ENCODE measurements at places on chromosomes 7 and 10.

GRCh38 chr10:131082991-131083481 lies 228.5 kb downstream of the TCERG1L start:
- no peak for DNase-seq

DNA sequence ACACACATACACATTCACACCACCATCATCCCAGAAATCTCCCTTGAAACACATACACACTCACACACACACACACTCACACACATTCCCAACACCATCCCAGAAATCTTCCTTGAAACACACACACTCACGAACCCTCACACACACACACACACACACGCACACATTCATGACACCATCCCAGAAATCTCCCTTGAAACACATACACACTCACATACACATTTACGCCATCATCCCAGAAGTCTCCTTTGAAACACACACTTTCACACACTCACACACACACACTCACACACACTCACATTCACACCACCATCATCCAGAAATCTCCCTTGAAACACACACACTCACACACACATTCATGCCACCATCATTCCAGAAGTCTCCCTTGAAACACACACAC lies 360 bp upstream of the OPN4 start:
- DNase-seq, result no peak

DNA sequence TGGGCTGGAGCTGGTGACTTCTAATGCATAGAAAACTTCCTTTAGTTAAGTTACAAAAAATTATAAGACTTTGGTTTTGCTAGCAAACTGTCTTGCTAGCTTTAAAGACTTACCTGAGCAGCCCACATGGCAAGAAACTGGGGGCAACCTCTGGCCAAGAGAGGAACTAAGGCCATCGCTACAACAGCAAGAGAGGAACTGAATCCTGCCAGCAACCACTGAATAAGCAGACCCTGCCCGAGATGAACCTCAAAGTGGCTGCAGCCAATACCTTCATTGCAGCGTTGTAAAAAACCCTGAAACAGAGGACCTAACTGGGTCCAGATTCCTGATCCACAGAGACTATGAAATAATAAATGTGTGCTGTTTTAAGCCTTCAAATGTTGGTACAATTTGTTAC lies 54.6 kb upstream of the STARD3NL start:
- DNase-seq, result no peak

- DNase-seq, result no peak
Measured at GRCh38 chr10:78462176-78462575, 428.5 kb downstream of the RPS24 start.

GRCh38 chr7:39304668-39305405 lies 261.4 kb upstream of the YAE1 start:
- DNase-seq, result no peak

DNA sequence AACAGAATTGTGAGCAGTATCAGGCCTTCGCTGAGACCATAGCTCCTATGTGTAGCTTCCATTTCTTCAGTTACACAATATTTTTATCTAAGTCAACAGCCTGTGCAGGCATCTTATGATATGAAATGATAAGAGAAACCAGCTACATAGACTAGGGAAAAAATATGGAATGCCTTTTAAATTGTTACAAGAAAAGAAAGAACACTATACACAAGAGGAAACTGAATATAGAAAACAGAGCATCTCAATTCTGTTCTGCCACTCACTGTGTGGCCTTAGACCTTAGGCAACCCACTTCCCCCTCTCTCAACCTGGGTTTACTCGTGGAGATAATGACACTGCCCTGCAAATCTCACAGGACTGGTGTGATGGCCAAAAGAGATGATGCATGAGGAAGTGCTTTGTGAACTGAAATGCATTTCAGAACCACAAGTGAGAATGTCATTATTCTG lies 132.9 kb downstream of the LRRN3 start:
- DNase-seq, result no peak

- no peak for DNase-seq
Measured at GRCh38 chr10:128568990-128569945, 443.0 kb upstream of the MKI67 start.

GRCh38 chr7:98137134-98137825 lies 30.6 kb downstream of the LMTK2 start:
- DNase-seq, result no peak

- DNase-seq, result peak; percentile 63
Measured at GRCh38 chr10:101095550-101096213, 33.9 kb downstream of the KAZALD1 start.

DNA sequence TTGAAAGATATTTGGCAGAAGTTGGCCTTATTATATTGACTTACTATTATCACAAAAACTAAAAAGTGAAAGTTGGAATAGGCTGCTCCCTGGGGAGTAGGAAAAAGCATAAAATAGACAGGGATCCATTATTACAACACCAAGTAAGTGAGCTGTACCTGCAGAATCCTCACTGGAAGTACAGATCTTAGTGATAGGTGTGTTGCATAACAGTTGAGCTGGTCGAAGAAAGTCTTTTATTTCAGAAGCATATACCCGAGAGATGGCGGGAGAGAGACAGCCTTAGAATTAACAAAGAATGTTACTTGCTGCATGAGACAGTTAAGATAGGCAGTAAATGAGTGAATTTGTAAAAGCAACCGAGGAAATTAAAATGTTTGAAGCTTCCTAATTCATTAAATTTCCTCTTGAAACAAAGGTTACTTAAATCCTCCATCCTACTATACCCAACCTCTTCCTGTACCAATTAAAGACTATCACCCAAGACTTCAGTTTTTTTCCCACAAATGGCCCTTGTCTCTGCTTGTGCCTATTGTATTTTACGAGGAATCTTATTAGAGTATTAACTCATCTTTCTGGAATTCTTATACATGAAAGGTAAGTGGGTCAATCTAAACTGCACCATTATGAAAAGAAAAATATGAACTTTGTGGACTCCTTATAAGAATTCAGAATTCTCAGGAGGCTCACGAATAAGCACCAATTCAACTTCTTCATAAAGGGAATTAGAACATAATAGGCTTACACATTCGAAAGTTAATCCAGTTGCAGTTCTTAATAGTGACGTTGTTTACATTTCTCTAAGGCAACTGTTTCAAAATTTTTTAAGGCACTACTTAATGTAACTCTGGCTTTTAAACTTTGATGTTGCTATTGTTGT lies 56.2 kb downstream of the CREM start:
- DNase-seq, result no peak

DNA sequence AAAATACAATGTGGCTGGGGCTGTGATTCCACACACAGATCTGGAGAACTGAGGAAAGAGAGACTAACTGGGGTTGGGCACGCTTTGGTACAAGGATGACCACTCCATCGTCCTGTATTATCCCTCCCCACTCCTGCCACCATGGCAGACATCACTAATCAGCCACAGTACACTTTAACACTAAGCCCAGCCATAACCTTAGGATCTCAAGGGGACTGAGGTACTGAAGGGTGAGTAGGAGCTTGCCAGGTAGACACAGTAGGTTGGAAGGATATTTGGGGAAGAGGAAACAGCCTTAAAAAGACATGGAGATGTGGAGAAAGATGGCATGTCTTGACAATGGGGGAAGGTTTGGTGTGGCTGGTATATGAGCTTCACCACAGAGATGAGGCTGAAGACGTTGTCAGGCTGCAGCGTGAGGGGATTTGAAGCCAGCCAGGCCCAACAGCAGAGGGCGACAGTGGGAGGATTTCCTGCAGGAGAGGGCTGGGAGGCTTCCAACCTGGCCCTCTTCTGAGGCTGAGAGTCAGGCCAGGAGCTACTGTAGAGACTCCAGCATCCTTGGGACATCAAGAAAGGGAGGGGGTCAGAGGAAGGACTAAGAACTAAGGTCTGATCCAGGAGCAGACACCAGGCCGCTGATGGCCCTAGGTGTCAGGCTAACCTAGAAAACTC lies 58.6 kb upstream of the COL13A1 start:
- no peak for DNase-seq

DNA sequence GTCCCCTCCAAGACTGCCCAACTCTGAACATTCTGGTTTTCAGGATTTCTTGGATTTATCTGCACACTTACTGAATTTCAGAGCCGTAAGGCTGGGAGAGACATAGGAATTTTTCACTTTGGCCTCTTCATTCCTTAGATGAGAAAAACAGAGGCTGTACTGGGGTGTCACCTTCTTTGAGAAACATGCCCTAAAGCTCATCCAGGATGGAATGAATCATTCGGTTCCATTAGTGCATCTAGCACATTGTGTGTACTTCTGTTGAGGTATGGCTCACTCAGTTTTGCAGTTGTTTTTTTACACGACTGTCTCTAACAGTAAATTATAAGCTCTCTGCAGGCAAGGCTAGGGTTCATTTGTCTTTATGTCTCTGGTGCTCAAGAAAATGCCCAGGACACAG lies 383.4 kb downstream of the GATA3 start:
- DNase-seq, result no peak

- peak; percentile 69 for DNase-seq
Measured at GRCh38 chr10:47384148-47384921, at the start of gene ZNF488. Gene ZNF488 (minus strand): TSS chr10:47384293. CDS start chr10:47368829, 15,464 bp downstream.

- DNase-seq, result no peak
Measured at GRCh38 chr10:88996927-88997326, 6.3 kb downstream of the FAS start.

DNA sequence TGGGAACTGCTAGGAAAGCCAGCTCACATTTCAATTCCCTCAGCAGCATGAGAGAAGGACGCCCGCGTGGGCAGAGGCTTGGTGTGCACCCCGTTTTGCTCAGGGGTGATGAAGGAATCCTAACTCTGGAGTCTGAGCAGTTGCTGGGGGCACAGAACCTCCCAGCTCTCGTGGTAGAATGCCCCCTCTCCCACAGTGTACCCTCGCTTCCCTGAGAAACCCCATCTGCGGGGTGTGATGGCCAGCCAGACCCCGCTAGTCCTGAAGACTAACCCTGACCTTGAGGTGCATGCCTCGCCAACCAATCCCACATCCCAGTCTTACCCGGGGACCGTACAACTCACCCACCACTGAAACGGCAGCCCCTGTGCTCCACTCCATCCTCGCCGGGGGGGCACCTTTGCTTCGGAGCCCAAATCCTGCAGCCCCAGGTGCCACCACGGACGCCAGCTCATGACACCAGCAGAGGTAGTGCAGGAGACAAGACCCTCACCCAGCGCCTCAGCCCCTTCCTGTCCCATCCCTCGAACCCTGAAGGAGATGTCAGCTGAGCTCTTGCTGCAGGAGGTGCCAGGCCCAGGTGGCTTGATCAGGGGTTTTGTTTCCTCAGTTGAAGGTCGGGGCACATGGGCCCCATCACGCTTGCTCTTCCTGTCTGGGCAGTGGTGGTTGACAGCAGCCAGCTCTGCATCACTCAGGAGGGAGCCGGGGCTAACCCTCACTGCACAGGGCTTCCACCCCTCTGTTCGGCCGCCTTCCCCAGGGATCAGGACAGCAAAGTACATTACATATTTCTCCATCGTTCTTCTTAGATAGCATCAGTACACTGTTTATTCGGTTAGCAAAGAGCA lies 236.5 kb downstream of the MGMT start:
- no peak for DNase-seq

DNA sequence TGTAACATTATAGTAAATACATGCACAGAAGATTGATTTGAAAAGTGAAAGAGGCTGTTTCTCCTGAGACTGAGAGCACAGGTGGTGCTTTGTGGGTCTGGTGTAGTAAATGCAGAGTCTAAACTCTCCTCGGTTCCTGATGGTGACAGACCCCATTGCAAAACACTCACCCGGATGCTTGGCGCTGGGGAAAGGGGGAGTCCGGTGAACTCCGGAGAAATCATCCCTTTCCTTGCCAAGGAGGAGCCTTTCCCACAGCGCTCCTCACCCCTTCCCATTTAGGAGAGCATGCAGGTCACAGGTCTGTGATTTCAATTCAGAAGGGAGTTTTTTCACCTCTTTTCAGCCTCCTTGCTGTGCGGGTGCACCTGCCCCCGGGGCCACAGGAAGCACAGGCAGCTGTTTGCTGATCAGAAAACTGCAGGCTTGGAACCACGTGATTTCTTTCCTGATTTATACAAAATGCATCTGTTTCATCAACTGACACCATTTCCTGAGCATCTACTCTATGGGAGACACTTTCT lies 75.6 kb upstream of the LYZL2 start:
- no peak for DNase-seq

GRCh38 chr7:112176693-112177415 lies 29.3 kb downstream of the DOCK4 start:
- no peak for DNase-seq

DNA sequence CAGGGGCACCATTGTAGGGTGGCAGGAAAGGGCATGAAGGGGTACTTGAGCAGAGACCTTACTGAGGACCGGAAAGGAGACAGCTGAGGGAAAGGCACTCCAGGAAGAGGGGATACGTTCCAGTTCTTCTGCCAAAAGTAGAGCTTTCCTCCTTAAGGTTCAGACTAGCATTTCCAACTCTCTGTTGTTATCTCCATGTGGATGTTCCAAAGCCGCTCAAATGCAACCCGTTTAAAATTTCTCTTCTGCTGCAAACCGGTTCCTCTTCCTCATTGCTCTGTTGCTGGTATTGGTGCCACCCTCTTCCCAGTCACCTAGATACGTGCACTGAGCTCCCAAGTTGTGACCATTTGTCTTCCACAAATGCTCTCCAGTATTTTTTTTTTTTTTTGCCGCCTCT lies 47.5 kb downstream of the TMEM209 start:
- no peak for DNase-seq

DNA sequence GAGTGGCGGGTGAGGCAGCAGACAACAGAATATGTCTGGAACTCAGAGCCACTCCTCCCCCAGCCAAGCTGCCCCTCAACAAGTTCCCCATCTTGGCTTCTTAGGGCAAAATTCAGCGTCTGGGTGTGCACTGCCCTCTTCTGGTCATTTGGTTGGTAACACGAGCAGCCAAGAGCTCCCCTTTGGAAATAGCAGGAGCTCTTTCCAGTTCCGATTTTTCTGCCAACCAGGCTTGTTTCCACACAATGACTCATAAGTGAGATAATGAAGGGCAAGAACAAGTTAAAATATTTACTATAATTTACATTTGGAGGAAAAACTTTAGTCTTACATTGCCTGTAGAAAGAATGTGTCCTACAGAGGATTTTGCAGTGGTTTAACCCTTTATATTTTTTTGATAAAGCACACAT lies 70.5 kb downstream of the ADCYAP1R1 start:
- DNase-seq, result peak; percentile 4

- DNase-seq, result no peak
Measured at GRCh38 chr10:118495499-118495898, 99.9 kb downstream of the PRLHR start.

- no peak for DNase-seq
Measured at GRCh38 chr10:63431962-63432797, 33.6 kb downstream of the JMJD1C start.

All from stimulated activated CD8-positive, alpha-beta memory T cell treated with anti-CD3 and anti-CD28 coated beads, Interleukin-2, amount 100 ng/mL, for 48 hours (primary cell).